Activated T-cell treated with anti-CD3 and anti-CD28 coated beads for 24 hours (primary cell): ENCODE measurements at places on chromosomes 3 and 15.

DNA sequence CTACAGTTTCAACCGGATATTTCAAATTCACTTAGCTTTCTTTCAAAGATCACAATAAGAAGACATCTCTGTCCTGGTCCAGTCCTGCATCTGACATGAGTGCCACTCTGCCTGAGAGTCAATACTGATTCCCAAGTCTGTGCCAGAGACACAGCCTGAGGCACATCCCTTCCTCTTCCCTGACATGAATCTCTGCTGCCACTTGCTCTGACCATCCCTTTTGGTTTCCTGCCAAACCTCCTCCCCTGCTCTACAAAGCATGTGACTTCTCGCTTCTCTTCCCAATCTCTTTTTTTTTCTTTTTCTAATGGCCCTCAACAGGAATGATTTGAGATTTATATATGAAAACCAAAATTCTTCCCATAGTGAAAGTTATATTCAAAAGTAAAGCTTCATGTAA is 117.9 kb downstream of the MECOM start:
- no peak for DNase-seq

DNA sequence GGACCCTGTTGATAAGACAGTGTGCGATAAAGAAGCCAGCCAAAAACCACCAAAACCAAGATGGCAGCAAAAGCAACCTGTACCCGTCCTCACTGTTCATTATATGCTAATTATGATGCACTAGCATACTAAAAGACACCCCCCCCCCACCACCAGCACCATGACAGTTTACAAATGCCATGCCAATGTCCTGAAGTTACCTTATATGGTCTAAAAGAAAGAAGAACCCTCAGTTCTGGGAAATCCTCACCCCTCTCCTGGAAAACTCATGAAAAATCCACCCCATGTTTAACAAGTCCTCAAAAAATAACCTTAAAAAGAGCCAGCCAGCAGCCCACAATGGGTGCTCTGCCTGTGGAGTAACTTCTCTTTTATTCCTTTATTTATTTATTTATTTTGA is 48.4 kb upstream of the ZNF280D start:
- no peak for DNase-seq

DNA sequence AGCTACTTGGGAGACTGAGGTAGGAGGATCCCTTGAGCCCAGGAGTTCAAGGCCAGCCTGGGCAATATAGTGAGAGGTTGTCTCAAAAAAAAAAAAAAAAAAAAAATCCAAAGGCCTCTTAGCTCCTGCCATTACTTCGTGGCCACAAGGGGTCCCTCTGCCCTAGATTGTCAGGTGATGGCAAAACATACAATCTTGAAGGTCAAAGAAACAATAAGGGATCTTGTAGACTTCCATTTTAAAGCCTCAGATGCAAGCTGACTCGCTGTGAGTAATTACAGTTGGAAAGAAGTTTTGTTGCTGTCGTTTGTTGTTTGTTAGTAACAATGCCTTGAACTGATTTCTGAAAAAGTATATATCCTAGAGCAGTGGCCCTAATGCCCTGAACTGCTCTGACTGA is 55.9 kb upstream of the PLCL2 start:
- DNase-seq = peak; percentile 19

DNA sequence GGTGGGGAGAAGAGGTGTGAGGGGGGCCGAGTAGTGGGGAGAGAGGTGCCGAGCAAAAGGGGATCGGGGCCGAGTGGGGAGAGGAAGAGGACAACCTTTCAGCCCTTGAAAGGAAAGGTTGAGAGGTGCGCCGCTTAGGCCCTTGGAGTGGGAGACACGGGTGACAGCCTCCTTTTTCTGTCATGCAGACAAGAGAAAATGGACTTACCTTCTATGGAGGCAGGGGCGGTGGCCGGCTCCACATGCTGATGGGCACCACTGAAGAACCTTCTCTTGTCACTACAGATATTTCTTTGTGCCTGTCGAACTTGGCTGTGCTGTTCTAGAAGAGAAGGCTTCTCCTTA is 421 bp downstream of the KLHL18 start:
- DNase-seq = no peak

DNA sequence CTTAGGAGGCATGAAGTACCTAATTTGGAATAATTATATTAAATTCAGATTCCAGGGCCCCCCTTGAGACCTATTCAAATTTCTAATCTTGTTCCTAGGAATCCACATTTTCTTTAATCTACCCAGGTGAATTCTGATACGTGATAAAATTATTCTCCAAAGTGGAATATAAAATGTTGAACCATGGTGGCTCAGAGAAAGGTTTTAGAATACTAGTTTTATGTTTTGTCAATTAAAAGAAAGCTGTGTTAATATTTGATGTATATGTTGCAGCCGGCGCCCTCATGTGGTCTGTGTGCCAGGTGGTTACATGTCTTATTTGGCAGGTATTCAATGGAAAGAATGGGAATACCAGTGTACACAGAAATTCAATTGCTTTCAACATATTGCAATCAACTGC is 321.8 kb downstream of the FEZF2 start:
- no peak for DNase-seq
